ENCODE measurements at places on chromosomes 7 and 10. TPM values are rescaled to one million over a fixed set of nuclear protein-coding genes. Genes with fewer than 3 reads are reported as not detected.

Gene FRA10AC1
- total RNA-seq, result 19.1 TPM

DNA sequence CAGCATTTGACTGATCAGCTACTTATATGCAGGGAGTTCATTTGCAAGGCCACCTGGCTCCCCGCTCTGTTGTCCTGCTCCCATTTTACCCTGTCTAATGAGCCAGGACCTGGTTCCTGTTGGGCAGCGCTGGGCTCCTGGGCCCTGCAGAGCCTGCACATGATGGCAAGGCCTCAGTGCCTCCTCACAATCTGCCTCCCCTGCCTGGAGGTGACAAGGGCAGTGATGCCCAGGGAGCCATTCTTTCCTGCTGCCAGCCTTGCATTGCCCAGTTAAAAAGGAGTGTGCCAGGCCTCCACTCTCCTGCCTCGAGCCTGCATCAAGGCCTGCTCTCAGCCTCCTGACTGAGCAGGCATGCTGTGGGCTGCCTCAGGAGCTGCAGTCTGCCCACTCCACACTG lies 28.5 kb downstream of the CHAT start:
- H3K27ac ChIP-seq, result no peak overlapping the region
- DNase-seq, result no peak
- no peaks in the 10 kb centered on the region for H3K4me1 ChIP-seq
- no peak overlapping the region for H3K4me3 ChIP-seq
- H3K36me3 ChIP-seq, result no peaks in the 10 kb centered on the region

Gene NME8
- total RNA-seq, result not detected

Gene HOXA10
- 0.38 TPM for total RNA-seq

Gene IFIT1B
- not detected for total RNA-seq

DNA sequence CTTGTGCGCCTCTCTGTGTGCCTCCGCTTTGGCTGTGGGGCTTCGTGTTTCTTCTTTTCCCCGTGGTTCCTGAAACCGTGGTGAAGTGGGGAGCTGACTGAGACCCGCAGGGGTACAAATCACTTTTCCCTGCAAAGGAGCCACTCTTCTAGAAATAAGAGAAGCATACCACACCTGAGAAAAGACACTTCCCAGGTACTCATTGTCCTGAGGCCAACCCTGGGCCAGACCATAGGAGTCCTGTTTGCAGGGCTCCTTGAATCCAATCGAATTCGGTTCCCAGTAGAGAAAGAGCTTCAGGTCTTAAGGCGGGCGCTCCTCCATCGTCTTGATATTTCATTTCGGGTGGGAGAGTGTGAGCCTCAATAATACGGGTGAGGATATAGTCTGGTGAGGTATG lies 32.4 kb upstream of the ZNF273 start:
- peaks cover 7% of the 10 kb centered on the region for H3K27me3 ChIP-seq
- H3K36me3 ChIP-seq, result no peaks in the 10 kb centered on the region
- H3K27ac ChIP-seq, result no peak overlapping the region

DNA sequence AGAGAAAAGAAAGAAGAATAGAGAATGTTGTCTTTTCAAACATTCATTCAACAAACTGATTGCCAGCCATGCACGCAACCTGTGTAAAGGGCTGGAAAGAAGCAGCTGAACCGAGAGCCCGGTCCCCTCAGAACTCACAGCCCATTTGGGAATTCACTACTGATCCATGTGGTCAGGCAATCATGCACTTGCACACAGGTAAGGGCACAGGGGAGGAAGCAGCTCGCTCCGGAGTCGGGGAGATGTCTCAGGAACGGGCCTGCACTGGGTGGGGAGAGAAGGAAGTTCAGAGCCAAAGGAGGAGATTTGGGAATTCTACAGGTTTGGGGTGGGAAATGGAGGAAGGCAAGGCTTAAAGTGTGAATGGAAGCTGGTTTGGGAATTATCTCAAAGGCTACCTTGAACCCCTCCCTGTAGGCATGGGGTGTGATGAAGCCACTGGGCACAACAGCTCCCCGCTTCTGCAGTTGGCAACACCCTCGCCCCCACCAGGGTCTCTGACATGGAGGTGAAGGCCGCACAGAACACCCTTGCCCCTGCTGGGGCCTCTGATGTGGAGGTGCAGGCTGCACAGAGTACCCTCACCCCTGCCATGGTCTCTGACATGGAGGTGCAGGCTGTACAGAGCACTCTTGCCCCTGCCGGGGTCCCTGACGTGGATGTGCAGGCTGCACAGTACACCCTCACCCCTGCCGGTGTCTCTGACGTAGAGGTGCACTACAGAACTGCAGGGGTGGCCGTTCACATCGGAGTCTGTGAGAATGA lies 194.4 kb upstream of the RNF32 start:
- H3K4me3 ChIP-seq, result no peak overlapping the region
- H3K27ac ChIP-seq, result no peak overlapping the region
- no peak for DNase-seq
- no peaks in the 10 kb centered on the region for H3K4me1 ChIP-seq
- no peaks in the 10 kb centered on the region for H3K27me3 ChIP-seq

Gene CEP55
- total RNA-seq, result 1.4 TPM

GRCh38 chr10:1061930-1062774 lies 6.0 kb downstream of the WDR37 start:
- H3K4me3 ChIP-seq, result no peak overlapping the region
- H3K27me3 ChIP-seq, result no peaks in the 10 kb centered on the region
- DNase-seq, result no peak
- H3K4me1 ChIP-seq, result peaks cover 25% of the 10 kb centered on the region
- no peak overlapping the region for H3K27ac ChIP-seq
- peaks cover 10% of the 10 kb centered on the region for H3K36me3 ChIP-seq

- peak overlapping the region; percentile 51 for H3K27ac ChIP-seq
- DNase-seq, result no peak
- no peak overlapping the region for H3K4me3 ChIP-seq
- no peaks in the 10 kb centered on the region for H3K27me3 ChIP-seq
Observed at GRCh38 chr10:87593702-87594101, 66.0 kb upstream of the PAPSS2 start.

Gene LIPM
- total RNA-seq, result not detected

Gene JAKMIP3
- total RNA-seq, result 0.18 TPM

Gene FAM131B
- total RNA-seq, result 0.53 TPM

Gene FANK1
- 11.5 TPM for total RNA-seq

- DNase-seq, result no peak
- no peak overlapping the region for H3K4me3 ChIP-seq
- H3K27ac ChIP-seq, result no peak overlapping the region
- H3K27me3 ChIP-seq, result no peaks in the 10 kb centered on the region
- no peaks in the 10 kb centered on the region for H3K36me3 ChIP-seq
- H3K4me1 ChIP-seq, result no peaks in the 10 kb centered on the region
Observed at GRCh38 chr7:97844036-97844435, 28.2 kb downstream of the ASNS start.

Gene LAMB4
- not detected for total RNA-seq

Gene SPDYE11
- not detected for total RNA-seq

DNA sequence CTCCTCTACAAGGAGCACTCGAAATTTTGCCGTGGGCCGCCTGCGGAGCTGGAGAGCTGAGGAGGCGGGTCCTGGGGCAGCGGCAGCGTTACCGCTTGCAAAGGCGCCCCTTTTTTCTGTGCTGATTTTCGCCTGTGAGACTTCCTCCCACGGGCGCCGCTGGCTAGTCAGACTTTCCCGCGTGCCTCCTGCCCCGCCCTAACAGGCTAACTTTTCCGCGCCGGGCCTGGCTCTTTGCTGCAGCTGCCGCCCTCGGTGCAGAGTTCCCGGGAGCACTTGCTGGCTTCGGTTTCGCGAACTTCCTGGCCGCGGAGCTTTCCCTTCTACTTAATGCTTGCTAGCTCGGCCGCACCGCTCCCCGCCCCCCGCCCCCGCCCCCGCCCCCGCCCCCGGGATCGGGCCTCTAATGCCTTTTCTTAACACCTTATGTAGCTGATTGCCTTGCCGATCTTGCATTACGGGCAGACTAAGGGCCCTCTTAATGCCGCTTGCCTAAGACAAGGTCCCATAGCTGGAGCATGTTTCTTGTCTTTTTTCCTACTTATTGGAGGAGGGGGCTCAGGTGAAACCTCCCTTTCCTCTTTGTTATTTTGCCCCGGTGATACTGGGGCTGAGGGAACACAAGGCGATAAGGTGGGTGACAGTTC lies 37.9 kb upstream of the RASGEF1A start:
- H3K36me3 ChIP-seq, result no peaks in the 10 kb centered on the region
- H3K27me3 ChIP-seq, result no peaks in the 10 kb centered on the region
- peak overlapping the region; percentile 50 for H3K4me3 ChIP-seq
- peaks cover 12% of the 10 kb centered on the region for H3K4me1 ChIP-seq
- peak; percentile 89 for DNase-seq

GRCh38 chr10:74084955-74085354 lies 65.7 kb downstream of the AP3M1 start:
- no peak for DNase-seq
- H3K36me3 ChIP-seq, result peaks cover 75% of the 10 kb centered on the region

Gene FGL2
- 33.0 TPM for total RNA-seq
